Karpas-422 (cell line): ENCODE measurements at places on chromosomes 1 and 21. TPM values are rescaled to one million over a fixed set of nuclear protein-coding genes. Genes with fewer than 3 reads are reported as not detected.

DNA sequence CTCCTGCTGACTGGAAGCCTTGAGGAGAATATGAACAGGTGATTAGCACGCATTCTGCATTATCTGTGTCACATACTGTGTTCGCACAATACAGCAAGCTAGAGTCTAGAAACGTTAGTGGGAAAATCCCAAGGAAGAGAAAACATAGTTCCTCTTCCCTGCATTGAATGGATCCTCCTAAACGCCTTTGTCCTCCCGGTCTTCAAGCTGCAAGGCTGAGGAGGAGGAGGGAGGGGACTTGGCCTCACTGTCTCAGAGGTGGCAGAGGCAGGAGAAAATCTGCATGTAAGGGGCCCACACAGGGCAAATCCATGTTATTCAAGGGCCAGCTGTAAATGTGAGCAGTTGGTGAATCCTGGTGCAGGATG lies 34.4 kb downstream of the WNT9A start:
- no peak for DNase-seq

DNA sequence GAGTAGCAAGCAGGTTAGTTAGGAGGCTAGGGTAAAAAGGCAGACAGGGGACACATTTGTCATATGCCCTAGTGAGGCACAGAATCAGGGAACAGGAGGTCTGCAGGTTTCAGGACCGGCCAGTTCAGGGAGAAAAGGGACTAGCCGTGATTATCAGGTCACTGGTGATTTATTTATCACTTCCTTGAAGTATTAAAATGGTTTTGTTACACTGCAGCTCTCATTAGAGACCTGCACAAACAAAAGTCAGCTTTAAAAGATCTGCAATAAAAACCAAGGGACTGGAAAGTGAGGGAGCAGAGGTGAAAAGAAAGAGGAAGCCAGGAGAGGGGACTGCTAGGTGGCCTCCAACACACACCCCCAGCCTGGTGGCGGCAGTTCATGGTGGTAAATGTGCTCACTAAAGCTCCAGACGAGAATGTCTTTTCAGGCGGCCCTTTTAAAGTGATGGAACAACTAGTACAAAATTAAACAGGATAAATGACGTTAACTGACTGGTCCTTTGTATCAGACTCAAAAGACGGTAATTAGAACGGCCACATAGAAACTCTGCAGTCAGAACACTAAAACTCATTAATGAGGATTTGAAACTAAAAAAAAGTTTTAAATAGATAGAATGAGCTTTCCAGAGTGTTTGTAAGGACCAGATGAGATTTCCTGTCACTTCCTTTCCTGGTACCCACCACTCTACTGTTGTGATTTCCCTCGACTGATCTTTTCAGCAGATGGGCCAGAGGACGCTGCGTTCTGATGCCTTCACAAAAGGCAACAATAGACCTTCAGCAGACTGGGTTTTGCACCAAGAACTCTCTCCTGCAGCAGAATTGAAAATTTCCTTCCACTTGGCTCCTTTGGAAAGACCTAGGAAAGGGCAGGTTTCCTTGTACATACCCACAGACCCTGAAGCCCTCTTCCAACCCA lies 136.8 kb downstream of the NTPCR start:
- no peak for DNase-seq

The GIPC2 gene
- 0.04 and 0.15 TPM in 2 replicates for total RNA-seq

The OSCP1 gene
- total RNA-seq: 11.8 and 15.0 TPM in 2 replicates

The AKNAD1 gene
- not detected in 2 replicates for total RNA-seq

The FAM43B gene
- total RNA-seq: not detected in 2 replicates

DNA sequence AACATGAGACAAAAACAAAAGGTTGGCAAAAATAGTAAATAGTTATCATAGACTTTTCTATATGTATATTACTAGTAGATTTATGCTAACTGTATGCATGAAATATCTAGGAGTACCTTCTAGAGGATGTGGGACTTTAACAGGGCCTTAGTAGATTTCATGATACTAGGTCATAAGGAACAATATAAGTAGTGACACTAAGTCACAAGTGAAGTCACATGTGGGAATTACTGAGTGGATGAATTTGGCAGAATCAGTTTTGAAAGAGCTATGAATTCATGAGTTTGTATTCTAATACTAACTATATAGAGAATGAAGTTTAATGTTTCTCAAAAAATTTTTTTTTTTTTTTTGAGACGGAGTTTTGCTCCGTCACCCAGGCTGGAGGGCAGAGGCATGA lies 53.1 kb upstream of the GPR25 start:
- DNase-seq: no peak

The SYF2 gene
- total RNA-seq: 57.4 and 62.6 TPM in 2 replicates

DNA sequence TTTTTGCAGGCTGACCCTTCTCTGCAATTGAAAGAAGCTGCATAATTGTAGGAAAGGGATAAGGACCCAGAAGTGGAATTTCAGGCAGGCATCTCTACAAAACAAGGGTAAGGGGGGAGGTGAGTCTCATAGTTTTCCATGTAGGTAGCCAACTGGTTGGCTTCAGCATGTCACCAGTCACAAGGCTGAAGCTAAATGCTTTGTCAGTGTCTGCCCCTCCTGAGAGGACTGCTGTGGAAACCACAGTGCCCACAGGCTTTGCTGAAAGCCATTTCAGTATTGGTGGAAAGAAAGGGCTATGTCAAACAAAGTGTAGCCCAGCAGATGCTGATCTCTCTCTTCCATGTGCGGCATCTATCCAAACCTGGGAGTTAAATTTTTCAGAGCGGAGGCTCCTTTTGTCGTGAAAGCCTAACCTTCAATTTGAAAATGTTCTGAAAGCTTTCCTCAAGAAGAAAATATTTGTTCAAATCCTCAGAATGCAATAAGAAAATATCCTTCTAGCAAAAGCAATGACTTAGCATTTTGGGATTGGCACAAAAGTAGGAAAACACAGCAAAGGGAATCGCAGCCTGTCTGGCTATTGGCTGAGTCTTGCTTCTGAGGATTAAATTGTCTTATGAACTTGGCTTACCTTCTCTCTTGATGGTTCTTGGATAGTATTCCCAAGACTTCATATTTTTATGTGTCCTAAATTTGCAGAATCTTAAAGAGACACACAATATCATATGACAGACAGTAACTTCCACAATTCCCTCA lies 591.7 kb downstream of the PLPP3 start:
- no peak for DNase-seq

GRCh38 chr1:168618886-168619285 lies 42.5 kb downstream of the XCL1 start:
- DNase-seq: no peak

DNA sequence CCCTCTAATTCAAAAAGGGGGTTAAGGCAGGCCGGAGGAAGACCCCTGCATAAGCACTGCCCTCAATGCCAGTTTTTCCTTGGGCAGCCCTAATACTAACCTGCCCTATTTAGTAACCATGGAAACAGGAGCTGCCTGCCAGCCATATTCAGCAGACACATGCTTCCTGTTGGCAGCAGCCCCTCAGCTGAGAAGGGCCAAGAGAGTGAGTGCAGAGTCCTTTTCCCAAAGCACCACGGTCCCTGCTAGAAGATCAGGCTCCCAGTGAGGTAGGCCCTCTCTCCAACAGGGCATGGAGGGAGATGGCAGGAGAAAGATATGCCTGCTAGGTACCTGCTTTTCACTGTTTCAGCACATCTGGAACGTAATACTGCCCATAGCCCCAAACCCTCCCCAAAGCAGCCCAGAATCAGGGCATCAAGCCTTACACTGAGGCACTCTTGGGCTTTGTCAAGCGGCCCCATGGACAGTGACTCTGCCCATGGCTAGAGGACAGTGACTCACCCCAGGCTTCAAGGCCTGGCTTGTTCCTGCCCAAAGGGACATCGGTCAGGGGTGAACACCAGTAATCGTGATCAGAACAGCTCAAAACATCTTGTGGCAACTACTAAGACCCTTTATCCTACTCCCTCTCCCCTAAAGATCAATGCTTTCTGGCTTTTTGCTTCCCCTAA lies 64.5 kb downstream of the BCAR3 start:
- DNase-seq: no peak

DNA sequence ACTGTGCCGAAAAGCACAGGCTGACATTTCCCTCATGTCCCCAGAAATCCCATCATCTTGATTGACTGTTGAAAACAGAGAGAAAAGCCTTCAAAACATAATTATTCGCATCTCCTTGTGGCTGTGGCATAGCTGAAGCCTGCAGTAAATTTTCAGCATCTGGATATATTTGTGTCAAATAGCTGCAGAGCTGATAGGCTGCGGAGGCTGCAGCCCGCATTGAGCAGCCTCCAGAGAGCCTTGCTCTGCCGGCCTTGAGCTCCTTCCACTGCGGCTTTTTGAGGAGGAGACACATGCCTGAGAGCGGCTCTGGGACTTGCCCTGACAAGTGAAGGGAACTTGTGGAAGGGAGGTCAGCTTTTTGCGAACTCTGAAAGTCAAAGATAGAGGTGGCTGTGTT lies 144.7 kb downstream of the RYR2 start:
- no peak for DNase-seq

The LINGO4 gene
- total RNA-seq: 0.07 TPM in 1 of 2 replicates, not detected in the other

The LRRC7 gene
- total RNA-seq: not detected in 2 replicates

GRCh38 chr1:53589043-53589887 lies 130.1 kb downstream of the DMRTB1 start:
- DNase-seq: no peak

DNA sequence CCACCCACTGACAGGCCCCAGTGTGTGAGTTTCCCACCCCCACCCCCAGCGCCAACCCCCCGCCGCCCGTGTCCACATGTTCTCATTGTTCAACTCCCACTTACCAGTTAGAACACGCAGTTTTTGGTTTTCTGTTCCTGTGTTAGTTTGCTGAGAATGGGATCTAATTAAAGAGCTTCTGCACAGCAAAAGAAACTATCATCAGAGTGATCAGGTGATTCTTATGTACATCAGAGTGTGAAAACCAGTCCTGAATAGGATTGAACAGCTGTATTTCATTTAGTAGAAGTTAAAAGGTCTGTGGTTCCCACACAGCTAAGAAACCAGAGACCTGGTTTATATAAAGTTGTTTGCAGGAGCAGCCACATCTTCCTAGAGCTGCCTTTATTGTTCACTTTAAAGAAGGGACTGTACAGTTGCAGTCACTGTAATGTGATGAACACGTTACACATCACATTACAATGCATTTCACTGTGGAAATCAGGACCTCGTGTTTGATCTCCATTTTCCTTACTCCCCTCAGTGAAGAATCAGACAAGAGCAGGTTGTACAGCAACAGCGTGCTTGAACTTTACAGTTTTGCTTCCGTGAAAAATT lies 1.2 kb downstream of the GBP6 start:
- no peak for DNase-seq

GRCh38 chr1:48187969-48188563 lies 34.5 kb upstream of the SLC5A9 start:
- DNase-seq: no peak

The ACOT11 gene
- not detected in 2 replicates for total RNA-seq
